ENCODE measurements at places on chromosomes 3 and 15.

DNA sequence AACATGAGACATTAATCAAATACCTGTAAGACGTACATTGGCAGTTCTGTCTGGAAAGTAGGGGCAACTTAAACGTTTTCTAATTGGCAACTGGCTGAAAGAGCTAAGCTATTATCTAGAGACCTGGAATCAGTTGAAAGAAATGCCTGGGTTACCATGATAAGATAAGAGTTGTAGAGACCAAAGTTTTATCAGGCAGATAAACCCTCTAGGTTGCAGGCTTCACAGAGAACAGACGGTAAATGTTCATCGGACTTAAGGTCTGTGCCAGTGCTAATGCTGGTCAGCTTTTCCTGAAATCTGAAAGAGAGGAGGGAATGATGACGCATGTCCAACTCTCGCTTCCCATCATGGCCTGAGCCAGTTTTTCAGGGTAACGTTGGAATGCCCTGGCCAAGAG lies 196.2 kb downstream of the ROBO2 start:
- DNase-seq, result no peak

- DNase-seq, result no peak
Measured at GRCh38 chr15:97840501-97840900, 120.0 kb upstream of the ARRDC4 start.

DNA sequence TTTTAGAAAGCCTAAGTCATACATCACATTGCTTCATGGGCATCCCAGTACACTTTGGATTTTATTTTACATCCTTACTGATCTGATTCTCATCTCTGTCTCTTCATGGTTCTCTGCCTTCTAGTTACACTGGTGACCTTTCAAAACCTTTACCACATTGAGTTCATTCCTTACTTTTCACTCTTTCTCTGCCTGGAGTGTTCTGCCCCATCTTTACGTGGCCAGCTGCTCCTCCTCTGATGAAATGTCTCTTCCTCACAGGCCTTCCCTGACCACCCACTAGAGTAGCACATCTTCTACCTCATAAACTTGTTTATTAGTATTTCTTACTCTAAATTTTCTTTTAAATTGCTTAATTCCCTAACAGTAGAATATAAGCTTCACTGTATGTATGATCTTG lies 17.7 kb downstream of the CTNNB1 start:
- DNase-seq, result no peak

- no peak for DNase-seq
Measured at GRCh38 chr3:49805897-49806701, 3.0 kb downstream of the INKA1 start.

DNA sequence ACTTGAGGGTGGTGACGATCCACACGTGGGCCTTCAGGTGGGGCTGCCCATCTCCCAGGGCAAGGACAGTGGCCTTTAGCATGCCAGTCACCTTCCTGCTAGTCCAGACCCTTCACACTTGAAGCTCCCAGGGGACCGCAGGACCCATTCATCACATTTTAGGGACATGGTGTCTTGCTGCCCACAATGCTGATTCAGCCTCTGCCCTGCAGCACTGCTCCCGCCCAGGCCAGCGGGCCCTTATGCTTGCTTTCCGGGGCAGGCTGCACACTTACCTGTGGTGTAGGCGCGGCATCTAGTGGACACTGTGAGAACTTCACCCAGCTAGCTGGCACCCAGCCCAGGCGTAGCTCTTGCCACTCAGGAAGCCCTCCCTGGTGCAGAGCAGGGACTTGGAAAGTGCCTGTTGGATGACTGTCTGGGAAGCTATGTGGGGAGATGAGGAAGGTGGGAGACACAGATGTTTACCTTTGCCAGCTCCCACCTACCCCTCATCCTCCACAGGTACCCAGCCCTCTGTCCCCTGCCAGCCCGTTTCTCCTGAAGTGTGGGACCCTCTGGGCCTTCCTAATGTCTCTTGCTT lies 26.3 kb upstream of the NR2C2 start:
- no peak for DNase-seq

- DNase-seq, result no peak
Measured at GRCh38 chr3:195403841-195404408, 38.9 kb downstream of the ACAP2 start.

- no peak for DNase-seq
Measured at GRCh38 chr3:52798978-52799476, 4.4 kb downstream of the ITIH3 start.

GRCh38 chr3:11835028-11835639 lies 11.6 kb downstream of the TAMM41 start:
- DNase-seq, result no peak

- DNase-seq, result no peak
Measured at GRCh38 chr3:184710870-184711492, 883 bp downstream of the MAGEF1 start.

GRCh38 chr3:136844724-136845123 lies 17.3 kb upstream of the NCK1 start:
- no peak for DNase-seq

DNA sequence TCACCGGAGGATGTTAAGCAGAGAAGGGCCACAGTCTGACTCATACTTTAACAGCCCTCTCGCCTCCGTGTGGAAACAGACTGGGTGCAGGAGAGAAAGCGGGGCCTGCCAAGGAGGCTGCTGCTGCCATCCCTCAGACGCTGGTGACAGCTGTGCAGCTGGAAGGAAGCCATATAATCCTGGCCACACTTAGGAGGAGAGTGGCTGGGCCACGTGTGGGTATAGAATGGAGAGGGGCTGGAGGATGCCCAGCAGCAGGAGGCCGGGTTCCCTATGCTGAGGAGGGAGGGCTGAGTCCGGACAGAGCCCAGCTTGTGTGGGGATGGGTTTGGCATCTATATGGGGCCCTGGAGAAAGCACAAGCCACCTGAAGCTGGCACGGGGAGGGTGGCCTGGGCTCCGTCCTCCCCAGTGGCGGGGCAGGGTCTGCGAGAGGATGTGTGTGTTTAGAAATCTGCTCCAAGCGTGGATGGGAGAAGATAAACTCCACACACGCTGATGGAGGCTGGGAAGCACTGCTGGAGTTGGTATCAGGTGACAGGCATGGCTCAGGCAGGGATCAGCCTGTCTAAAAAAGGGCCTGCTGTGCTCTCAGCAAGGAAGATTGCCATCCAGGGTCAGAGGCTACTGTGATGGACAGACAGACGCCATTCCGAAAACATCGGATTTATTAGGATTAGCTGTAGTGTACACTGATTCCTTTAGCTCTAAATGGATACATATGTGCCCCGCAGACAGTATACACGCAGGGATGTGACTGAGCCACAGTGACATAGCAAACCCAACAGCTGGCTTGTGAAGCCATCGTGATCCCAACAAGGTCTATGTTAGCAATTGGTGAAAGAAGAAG lies 15.9 kb downstream of the ABTB1 start:
- DNase-seq, result no peak

DNA sequence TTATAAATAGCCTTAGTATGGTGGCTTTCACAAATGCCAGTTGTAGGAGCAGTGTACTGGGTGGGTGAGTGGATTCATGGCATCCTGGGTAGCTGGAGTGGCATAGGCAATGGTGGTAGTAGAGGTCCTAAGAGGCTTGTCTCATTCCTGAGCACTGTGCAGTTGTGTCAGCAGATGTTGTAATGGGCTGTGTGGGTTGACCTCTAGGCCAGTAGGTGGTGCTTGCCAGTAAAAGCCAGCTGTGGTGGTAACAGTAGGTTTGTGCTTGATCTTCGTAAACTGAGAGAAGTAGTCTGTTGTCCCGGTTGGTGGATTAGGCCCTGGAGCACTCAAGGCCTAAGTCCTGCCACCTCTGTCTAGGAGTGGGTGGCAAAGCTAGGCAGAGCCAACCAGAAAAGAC lies 149.7 kb upstream of the SUCLG2 start:
- no peak for DNase-seq

DNA sequence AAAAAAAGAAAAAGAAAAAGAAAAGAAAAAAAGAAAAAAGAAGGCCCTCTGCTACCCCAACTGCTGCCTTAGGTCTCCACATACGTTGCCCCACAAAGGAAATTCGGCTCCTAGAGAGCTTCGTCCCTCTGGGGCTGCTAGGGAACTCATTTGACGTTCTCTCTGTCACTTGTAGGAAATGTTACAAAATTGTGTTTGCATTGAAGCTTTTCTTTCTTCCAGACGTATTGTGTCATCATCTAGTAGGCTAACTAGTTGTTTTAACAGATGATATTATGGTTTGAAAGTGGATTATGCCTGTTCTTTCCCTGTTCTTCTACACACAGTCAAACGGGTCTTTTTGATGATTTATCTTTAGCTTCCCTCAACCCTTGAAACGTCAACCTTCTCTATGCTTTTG lies 125.3 kb downstream of the BDH1 start:
- DNase-seq, result no peak

GRCh38 chr3:27423463-27423862 lies 54.3 kb upstream of the NEK10 start:
- DNase-seq, result no peak

GRCh38 chr3:117811786-117812185 lies 1102.2 kb downstream of the TUSC7 start:
- no peak for DNase-seq
